ENCODE measurements at places on chromosomes 2 and 18. TPM values are rescaled to one million over a fixed set of nuclear protein-coding genes. Genes with fewer than 3 reads are reported as not detected.

DNA sequence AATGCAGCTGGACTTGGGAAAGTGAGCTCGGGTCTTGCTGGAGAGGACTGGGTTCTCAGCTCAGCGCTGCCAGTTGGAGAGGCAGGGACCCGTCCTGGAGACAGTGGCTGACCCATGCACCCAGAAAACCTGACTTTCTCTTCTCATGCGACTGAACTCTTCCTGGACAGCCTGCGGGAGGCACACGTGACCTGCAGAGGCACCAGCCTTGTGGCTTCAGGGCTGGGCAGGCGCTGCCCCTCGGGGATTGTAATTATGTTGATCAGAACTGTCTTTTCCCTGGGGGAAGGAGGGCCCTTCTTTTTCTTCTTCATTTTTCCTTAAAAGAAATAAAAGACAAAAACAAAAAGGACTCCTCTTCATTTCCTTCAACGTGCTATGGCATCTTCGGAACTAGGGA, 198.1 kb downstream of the VAPA start:
- DNase-seq, result no peak

DNA sequence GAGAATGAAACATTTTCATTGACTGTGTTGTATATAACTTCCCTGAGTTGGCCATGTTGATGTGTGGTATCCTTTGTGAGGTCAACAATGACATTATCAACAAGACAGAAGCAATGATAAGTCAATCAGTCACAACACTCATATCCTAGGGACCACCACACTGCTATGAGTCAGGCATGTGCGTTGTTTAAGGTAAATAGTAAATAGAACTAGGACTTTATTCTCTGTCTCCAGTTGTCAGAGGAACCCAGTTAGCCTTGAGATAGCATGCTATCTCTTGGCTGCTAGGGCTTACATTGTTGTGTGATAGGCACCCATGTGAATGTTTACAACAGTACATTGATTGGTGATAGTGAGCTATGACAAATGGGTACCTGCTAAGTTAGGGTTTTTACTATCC, 37.3 kb downstream of the GPD2 start:
- no peak for DNase-seq

DNA sequence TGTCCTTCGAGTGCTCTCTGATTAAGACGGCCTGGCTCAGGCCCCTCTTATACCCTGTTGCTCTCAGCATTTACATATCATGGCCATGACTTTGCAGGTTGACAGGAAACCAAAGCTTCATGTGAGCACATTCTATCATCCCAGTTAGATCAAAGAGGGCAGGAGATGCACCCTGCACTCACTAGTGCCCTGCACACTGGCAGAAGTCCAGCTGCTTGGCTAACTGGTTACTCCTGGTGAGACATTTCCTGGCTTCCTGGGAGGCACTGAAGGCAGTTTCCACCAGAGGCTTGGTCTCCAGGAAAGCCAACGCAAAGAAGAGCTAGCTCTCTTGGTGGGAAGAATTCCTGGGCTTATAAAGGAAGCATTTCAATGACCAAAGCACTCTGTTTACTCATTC, 66.3 kb downstream of the LIPG start:
- no peak for DNase-seq

DNA sequence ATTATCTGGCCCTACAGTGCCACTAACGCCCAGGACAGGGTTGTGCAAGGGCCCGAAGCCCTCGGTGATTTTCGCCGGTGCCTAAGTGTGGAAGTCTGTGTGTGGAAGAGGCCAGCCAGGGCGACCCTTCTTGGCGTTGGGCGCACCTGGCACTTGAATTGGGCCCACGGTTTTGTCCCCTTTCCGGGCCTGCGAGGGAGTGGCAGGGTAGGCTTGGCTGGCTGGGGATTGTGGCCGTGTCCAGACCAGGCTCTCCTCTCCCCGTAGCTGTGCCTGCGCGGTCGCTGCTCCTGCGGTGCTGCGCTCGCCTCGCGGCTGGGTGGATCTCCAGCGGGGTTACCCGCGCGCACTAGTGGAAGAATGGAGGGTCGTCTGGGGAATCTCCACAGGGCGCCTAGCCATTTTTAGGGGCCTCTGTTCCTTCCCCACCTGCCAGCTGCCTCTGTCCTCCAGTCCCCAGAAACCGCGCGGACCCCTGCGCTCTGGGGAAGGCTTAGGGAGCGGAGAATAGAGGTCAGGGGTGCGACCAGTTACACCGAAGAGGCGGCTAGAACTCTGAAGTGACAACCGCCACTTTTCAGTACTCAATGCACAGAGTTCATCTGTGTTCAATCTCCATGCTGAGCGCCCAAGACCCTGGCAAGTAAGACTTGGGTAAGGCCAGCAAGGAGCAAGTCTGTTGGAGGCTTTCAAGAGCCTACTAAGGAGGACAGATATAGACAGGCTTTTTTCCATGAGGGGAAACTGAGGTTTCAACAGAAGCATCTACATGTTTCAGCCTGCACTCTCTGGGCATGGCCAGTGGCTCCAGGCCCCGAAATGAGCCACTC, 16.0 kb downstream of the EVX2 start:
- no peak for DNase-seq

GALNT5 gene
- total RNA-seq, result not detected

GRCh38 chr2:72220170-72220569, 72.5 kb upstream of the CYP26B1 start:
- no peak for DNase-seq

DNA sequence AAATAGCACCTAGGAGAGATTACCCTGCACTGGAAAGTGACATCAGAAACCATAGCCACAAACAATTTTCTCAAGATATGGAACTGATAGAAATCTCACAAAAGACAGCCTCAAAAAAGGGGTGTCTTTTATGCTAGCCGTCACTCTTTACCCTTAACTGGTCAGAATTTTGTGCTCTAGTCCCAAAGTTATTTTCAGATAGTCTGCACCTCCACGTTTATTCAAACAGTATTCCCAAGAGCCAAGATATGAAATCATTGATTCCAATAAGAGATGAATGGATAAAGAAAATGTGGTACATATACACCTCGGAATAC, 23.5 kb upstream of the PMAIP1 start:
- no peak for DNase-seq

DNA sequence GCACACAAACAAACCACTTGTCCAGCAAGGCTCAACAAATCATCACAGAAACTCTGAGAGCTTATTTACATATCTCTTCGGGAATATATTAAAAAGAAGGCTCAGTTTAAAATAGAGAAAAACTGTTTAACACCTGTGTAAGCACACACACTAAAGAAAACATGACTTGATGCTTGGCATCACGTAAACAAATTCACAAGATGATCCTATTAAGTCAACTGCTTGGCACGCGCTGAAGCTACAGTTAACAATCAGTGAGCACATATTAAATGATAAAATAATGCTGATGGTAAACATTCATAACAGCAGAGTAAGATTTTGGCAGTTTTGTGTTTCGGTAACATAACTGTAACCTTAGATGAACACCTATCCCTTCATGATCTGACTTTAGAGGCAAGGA, 4.3 kb upstream of the HES6 start:
- no peak for DNase-seq

DNA sequence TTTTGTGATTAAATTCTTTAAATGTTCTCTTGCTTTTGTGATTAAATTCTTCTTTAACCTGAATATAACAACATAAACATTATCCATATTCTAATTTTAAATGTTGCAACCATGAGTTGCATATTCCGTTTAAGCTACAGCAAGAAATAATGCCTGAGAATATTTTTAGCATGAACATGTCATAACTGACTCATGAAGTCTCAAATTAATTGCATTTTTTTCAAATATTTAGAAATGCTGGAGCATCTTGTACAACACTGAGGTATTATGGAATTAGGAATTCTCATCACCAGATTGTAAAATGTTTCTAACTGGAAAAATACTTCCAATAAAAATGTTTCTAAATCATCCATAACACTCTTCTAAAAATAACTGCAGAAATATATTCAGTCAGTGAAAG, 14.7 kb downstream of the ROCK2 start:
- no peak for DNase-seq

GRCh38 chr2:189648846-189649509, 12.3 kb upstream of the ASNSD1 start:
- DNase-seq, result no peak

DNA sequence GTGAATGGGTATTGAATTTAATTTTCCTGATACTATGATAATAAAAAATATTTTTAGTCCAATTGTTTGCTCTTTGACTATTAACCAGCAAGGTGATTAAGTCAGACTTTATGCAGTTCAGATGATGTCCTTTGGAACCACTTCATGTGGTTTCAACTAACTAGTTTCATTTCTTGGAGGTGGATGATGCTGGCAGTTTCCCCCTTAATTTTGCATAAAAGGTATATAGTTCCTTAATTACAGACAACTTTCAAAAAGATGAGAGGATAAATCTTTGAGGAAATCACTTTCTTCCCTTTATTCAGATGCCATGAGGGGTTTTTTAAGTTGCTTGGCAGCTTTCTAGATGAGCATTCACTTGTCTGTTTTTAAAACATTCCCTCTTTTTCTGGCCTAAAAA, 223.1 kb downstream of the PHLPP1 start:
- DNase-seq, result no peak

GRCh38 chr2:158255257-158255656, 153.6 kb downstream of the UPP2 start:
- no peak for DNase-seq
